ENCODE measurements at places on chromosomes 12 and 14.

DNA sequence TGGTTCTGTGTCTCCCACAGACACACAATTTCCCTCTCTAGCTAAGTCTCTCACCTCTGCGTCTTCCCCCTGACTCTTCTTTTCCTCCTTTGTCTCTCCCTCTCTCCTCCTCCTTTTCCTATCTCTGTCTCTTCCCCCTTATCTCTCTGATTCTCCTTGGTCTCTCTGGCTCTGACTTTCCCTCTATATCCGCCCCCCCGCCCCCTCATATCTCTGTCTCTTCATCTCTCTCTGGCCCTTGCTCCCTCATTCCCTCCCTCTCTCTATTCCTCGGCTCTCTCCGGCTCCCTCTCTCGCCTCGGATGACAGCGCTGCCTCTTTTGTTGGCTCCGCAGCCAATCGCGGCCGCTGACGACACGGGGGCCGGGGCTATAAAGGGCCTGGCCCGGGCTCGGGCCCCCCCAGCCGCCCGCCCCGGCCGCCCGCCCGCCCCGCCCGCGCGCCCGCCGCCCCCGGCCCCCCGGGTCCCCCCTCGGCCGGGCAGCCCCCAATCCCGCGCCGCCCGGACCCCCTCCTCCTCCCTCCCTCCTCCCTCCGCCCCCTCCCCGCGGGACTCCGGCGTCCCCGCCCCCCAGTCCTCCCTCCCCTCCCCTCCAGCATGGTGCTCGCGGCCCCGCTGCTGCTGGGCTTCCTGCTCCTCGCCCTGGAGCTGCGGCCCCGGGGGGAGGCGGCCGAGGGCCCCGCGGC lies at the start of gene GDF11:
TSS of gene GDF11 (plus strand) at position 404 of the 687 bp plus-strand sequence. CDS start at position 599, 195 bp downstream.
- DNase-seq: peak; percentile 35

DNA sequence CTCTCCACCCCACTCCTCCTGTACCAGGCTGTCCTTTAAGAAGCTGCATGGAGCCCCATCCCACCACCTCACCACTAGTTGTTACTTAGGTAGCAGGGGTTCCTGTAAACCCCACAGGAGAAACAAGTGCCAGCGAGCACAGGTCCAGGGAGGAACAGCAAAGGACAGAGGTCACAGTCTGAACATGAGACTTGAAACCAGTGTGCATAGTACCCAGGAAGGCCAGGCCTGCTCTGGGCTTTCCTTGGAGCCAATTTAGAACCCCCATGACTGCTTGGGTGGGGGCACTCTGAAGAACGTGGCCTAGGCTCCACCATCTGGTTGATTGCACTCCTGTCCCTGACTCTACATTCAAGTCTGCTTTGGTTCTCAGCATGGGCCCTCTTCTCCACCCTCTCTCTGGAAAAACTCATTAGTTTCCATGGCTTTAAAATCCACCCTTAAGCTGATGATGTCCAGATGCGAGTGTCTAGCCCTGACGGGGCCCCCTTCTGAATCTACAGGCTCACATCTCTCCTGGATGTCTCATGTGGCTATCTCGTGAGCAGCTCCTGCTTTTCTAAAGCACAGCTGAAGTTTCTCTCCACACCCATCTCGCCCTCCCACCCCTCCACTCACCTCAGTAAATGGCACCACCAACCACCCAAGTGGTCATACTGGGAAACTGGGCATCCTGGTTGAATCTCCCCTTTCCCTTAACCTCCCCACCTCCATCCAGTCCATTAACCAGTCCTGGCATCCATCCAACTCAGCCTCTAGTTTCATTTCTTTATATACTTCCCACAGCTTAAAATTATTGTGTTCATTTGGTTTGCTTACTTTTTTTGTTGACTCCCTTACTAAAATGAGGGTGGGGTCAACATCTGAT lies 8.4 kb downstream of the KRT3 start:
- no peak for DNase-seq

GRCh38 chr12:53798575-53798974 lies 46.8 kb upstream of the CISTR start:
- peak; percentile 54 for DNase-seq

- DNase-seq: no peak
Observed at GRCh38 chr14:93830753-93831461, 42.6 kb upstream of the PRIMA1 start.

DNA sequence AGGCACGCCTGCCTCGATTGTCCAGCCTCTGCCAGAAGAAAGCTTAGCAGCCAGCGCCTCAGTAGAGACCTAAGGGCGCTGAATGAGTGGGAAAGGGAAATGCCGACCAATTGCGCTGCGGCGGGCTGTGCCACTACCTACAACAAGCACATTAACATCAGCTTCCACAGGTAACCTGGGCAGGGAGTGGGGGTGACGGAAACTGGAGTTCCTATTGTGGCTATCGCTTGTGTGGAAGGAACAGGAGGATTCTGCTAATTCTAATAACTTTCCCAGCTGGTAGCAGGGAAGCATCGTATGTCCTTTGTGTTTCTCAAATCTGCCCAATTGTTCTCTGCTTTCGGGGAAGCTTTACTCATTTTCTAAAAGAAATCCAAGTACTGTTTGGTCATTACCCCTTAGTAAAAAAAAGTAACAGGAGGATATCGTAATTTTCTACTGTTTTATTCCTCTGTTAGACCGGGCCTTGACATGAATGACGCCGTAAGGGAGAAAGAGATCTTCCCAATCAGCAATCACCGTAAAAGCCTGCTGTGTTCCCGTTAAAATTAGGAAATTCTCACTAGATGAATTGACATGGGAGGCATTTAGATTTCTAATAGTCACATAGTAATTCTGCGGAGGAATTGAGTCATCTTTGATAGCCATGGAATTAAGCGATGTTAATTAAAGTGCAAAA lies 449 bp downstream of the THAP2 start:
- peak; percentile 22 for DNase-seq

DNA sequence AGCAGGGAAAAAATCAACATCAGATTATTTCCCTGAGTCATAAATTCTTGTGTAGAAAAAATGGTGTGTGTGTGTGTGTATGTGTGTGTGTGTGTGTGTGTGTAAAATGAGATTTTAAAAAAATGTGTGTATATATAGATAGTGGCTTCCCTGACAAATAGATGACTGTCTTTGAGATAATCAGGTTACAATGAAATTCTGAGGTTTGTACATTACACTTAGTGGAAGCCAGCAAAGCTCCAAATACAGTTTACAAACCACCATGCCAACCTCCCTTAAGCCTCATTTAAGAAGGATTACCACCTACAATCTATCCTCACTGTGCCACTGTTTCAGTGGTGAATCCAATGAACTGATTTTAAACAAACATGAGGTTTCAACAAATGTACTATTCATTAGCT lies 93.8 kb downstream of the MED13L start:
- no peak for DNase-seq

GRCh38 chr12:106227641-106228319 lies 20.0 kb downstream of the CKAP4 start:
- DNase-seq: peak; percentile 75

GRCh38 chr14:100111931-100112704 lies 46.9 kb downstream of the EVL start:
- DNase-seq: no peak

DNA sequence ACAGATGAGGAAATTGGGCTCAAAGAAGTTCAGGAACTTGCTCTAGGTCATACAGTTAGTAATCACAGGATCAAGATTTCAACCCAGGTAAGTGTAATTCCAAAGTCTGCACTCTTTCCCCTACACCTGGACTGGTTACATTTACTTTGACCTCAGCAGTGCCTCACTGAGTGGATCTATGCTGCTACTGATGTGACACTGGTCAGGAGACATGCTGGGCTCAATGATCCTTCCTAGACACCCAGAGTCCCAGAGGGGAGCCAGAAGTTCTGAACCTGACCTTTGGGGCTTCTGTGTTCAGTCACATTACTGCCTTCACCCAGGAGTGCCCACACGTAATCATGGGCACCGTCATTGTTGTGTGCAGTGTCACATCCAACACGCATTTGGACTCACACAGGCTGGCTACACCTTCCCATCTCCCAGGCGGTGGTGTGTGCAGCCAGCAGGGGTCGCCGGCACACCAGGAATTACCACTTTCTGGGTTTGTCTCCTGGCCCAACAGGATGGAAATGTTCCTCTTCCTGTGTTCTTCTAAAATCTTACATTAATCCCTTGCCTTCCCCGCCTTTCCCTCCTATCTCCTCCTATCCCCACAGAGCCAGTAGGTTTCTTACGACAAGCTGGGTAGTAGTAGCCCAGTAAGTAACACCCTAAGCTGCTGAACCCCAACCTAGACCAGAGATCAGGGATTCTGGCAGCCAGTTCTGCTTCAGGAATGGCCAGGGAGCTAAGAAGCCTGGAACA lies 25.6 kb downstream of the CALCOCO1 start:
- DNase-seq: peak; percentile 33

DNA sequence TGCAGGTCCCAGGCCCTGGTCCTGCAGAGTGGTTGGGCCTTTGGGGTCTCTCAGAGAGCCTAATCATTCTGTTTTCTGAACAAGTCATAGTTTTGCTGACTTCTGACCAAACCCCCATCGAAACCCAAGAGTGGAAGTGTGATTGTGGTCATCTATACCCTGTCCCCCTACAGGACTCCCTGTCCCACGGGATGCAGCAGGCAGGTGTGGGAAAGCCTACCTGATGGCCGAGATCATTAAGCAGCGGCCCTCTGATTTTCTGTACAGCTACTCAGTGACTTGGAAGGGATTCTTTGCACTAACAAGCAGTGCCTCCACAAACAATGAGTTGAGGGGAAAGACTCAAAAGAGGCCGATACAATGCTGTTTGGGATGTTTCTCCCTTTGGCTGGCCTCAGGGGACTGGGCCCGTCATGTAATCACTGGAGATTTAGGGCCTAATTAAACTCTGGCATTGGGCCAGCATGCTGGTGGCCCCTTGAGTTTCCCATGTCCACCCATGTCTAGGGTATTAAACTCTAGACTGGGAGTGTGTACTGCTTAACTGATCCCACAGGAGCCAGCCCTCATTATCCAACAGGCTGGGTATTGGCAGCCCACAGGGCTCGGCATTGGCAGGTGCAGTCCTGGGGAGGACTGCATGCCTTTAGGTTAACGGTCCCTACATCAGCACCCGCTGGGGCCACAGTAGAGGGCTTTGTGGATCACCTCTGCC lies 192.8 kb downstream of the ZFP36L1 start:
- no peak for DNase-seq
